Activated CD8-positive, alpha-beta T cell treated with anti-CD3 and anti-CD28 coated beads, Interleukin-2, amount 10 ng/mL, durations not matched to agents 7 days and 5 days (primary cell): ENCODE measurements at places on chromosomes 3 and 15. TPM values are rescaled to one million over a fixed set of nuclear protein-coding genes. Genes with fewer than 3 reads are reported as not detected.

Gene GASK1A
- total RNA-seq = not detected

Gene GOLGA6L4
- total RNA-seq = 0.99 TPM

Gene GPR156
- total RNA-seq = not detected

Gene WDR53
- total RNA-seq = 21.8 TPM

Gene KLHL6
- total RNA-seq = 27.4 TPM

Gene ASB14
- total RNA-seq = not detected

Gene C15orf39
- total RNA-seq = 59.4 TPM

Gene RTF1
- 31.0 TPM for total RNA-seq

Gene POTEB
- total RNA-seq = not detected

Gene CLPX
- 40.5 TPM for total RNA-seq

Gene CEMIP
- total RNA-seq = not detected

DNA sequence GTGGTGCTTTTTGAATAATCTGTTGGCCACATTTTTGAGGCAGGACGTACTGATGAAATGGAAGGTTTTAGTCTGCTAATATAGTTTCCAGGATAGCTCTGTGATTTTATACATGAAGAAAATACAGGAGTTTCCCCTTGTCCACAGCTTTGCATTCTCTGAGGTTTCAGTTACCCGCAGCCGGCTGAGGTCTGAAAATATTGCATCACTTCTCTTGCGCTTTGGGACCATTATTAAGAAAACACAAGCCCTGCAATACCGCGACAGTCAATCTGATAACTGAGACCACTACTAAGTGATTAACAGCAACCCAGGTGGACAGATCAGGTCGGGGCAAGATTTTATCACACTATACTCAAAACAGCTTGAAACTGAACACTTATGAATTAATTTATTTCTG is 33.0 kb downstream of the BLM start:
- no peak for DNase-seq

DNA sequence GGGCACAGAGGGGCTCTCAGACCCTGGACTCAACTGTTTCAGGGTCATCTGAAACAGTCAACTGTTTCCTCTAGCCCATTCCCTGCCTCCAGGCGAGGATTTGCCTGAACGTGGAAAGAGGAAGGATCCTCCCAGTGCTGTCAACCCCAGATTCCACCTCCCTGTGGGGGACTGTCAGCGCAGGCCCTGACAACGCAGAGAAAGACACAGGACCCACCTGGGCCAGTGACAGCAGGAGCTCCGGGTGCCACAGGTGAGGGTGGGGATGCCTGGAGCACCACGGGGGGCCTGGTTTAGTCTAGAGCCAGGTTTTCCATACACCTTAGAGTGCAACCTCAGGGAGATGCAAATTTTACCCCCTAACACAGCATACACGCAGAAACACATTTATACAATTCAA is 19.5 kb upstream of the LAMP3 start:
- no peak for DNase-seq

GRCh38 chr3:61080737-61081445 is 170.4 kb downstream of the FHIT start:
- DNase-seq = no peak

DNA sequence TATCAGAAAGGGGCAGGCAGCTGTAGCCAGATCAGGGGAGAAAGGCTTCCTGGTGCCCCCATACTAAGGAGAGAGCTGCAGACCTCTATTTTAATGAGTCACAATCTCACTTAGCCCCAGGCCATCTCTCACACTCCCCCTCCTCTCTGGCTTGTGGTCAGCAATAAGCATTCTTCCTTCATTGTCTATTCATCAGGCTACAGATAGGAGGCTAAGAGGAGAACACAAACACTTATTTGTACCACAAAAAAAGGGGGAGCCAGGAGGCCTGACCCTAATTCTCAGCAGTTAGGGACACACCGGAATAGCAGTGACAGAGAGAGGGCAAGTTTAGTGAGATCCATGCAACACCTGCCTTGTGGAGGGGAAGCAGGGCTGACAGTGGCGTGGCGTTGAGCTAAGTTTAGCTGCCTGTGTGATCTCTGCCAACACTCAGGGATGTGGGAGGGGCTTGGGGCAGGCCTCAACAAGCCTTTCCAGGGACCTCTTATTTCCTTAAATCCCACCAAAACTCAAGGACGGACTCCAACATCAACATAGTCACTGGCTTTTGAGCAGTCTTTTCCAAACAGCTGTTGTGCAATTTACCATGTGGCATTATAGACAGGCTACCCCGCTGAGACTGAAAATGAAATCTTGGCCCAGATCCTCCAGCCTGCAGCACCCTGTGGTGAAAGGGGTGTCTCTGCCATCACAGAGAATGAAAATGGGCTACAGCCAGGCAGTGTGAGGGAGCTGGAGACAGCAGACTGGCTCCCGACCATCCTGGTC is 191.9 kb upstream of the TSC22D2 start:
- DNase-seq = no peak

DNA sequence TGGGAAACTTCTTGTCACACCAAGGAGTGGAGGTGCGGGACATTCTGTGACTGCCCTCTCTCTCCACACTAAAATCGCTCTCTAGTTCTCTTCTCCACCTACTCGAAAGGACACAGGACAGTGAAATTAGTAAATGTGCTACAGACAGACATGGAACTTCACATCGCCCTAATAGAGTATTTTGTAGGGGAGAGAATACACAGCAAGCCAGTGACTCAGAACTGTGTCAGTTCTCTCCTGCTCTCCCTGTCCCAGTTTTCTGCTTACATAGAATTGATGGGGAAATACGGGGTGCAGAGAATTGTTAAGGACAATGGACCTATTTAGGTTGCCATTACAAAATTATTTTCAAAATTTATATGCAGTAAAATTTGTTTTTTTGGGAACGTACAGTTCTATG is 159.6 kb upstream of the GADL1 start:
- DNase-seq = no peak

GRCh38 chr15:66912441-66912840 is 153.0 kb upstream of the SMAD3 start:
- DNase-seq = no peak

DNA sequence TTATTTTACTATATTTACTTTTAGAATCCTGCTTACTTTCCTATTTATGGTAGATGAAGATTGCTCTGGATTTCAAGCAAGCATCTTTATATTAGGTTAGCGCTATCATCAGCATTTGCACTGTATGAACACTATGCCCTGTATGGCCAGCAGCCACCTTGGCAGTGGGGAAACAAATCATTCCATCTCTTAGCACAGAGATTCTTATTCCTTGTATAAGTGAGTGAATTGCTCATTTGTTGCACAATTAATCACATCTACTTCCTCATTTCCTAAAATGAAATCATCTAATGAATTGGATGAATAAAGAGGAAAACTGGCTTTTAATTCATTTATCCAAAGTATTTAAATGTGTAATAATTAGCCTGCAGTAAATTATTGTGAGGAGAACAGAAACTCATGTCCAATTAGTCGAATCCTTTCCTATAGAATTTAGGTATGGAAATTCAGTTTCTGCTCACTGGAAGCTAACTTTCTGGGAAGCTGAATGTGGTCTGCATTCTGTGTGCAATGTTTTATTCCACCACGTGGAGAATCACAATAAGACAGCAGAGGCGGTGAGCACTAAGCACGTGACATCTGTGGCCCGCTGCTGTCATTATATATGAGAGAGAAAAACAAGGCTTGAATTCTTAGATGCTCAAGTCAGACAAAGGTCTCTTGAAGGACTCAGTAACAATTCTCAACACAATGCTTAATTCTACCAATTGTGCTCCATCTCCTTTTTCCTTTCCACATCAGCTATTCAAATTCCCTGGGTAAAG is 93.4 kb downstream of the PEX5L start:
- DNase-seq = no peak

DNA sequence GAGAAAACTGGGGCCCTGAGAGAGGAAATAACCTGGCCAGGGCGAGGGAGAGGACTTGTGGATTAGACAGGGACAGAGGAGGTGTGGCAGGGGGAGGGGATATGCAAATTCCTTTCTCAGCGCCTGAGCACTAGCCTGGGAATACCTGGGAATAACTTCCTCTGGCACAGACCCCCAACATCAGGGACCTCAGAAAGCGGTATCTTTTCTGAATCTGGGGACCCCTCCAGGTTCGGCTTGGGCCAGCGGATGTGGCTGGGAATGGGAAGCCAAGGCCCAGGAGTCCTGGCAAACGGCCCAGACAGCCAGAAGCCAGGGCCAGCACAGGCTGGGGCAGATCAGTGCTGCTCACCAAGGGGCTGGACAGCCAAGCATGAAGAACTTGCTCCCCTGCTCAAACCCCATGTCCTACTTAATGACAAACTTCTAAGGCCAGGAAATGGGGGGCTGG is 9.2 kb upstream of the ACSBG1 start:
- no peak for DNase-seq
